Adipose tissue (tissue), 3 donors: ENCODE measurements at places on chromosomes 2 and 18. TPM values are rescaled to one million over a fixed set of nuclear protein-coding genes. Genes with fewer than 3 reads are reported as not detected.

The OST4 gene
- polyA plus RNA-seq: 219 TPM

The POTEJ gene
- polyA plus RNA-seq: not detected

The GREB1 gene
- 1.4 TPM for polyA plus RNA-seq

The RAB27B gene
- polyA plus RNA-seq: 0.92 TPM

The LYPD6 gene
- 1.2 TPM for polyA plus RNA-seq

The ST3GAL5 gene
- 24.7 TPM for polyA plus RNA-seq

The RGPD8 gene
- polyA plus RNA-seq: 1.6 TPM

The PSMA8 gene
- polyA plus RNA-seq: not detected

The TNFAIP6 gene
- 0.38 TPM for polyA plus RNA-seq
